ENCODE measurements at places on chromosomes 7 and 10.

DNA sequence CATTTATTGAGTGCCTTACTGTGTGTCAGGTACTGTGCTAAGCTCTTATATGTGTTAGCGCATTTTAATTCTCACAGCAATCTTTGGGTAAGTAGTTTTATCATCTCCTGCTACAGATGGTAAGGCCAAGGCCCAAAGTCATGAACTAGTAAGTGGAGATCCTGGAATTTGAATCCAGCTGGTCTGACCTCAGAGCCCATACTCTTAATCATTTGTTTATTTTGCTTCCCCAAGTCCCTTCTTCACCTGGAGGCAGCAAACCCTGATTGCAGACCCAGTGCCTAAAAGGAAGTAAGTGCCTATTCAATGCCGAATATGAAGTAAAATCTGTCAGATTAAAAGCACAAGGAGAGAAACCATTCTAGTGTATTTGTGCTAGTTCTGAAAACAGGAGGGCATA, 182.9 kb upstream of the TCF7L2 start:
- DNase-seq: no peak

GRCh38 chr7:105610165-105610930, 29.1 kb upstream of the EFCAB10 start:
- DNase-seq: no peak

DNA sequence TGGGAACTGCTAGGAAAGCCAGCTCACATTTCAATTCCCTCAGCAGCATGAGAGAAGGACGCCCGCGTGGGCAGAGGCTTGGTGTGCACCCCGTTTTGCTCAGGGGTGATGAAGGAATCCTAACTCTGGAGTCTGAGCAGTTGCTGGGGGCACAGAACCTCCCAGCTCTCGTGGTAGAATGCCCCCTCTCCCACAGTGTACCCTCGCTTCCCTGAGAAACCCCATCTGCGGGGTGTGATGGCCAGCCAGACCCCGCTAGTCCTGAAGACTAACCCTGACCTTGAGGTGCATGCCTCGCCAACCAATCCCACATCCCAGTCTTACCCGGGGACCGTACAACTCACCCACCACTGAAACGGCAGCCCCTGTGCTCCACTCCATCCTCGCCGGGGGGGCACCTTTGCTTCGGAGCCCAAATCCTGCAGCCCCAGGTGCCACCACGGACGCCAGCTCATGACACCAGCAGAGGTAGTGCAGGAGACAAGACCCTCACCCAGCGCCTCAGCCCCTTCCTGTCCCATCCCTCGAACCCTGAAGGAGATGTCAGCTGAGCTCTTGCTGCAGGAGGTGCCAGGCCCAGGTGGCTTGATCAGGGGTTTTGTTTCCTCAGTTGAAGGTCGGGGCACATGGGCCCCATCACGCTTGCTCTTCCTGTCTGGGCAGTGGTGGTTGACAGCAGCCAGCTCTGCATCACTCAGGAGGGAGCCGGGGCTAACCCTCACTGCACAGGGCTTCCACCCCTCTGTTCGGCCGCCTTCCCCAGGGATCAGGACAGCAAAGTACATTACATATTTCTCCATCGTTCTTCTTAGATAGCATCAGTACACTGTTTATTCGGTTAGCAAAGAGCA, 236.5 kb downstream of the MGMT start:
- no peak for DNase-seq

- DNase-seq: no peak
These were observed 4.9 kb downstream of the SLC35B4 start for GRCh38 chr7:134311807-134312206.

DNA sequence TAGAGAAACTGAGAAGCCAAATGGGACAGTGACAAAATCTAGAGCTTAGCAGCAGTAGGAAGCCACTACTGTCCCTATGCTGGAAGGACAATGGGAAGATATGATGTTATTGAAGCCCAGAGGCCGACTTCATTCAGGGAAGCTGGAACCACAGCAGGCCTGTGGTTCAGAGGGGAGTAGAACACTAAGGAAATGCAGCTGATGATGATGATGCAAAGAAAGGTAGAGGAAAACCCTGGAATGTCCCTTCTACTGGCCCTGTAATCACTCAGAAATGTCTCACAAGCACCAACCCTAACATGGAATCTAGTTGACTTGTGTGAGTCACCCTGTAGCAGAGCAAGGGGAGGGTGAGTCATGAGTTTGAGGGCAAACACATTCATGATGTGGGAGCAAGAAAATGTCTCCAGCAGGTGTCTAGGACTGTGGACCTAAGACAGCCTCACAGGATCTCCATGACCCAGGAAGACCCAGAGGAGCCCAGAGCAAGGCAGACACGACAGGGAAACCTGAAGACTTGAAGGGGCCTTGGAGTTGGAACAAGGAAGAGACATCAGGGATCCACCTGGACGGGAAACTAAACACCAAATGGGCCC, 37.0 kb upstream of the LRRC17 start:
- peak; percentile 100 for DNase-seq

DNA sequence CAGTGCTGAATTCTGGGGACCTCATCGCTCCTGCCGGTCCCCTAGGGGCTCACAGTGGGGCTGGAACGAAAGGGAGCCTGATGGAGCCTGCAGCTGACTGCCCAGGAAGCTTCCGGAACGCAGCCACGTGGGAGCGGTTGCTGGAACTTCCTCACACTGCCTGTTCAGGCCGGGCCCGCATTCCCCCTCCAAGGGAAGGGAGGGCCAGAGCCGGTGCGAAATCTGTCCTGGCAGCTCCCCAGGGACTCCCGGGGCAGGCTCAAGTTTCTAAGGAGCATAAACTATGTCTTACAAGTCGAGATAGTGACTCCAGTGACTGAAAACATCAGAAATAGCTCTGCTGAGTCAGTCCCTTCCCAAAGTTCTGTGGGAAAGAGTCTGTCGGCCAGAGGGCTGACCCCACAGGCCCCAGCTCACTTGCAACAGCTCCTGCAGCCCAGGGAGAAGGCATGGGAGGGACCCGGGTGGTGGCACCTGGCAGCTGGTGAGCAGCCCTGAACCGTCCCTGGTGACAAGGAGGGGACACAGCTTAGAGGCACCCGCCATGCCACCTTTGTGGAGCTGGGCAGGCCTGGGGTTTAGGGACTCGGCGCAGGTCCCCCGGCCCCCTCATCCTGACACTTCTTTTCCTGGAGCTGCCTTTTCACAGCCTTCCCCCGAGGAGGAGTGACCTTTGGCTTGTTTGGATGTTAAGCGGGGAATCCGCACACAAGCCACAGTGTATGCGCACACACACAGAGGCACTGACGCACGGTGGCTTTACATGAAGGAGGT, 47.6 kb downstream of the PDGFA start:
- DNase-seq: no peak

DNA sequence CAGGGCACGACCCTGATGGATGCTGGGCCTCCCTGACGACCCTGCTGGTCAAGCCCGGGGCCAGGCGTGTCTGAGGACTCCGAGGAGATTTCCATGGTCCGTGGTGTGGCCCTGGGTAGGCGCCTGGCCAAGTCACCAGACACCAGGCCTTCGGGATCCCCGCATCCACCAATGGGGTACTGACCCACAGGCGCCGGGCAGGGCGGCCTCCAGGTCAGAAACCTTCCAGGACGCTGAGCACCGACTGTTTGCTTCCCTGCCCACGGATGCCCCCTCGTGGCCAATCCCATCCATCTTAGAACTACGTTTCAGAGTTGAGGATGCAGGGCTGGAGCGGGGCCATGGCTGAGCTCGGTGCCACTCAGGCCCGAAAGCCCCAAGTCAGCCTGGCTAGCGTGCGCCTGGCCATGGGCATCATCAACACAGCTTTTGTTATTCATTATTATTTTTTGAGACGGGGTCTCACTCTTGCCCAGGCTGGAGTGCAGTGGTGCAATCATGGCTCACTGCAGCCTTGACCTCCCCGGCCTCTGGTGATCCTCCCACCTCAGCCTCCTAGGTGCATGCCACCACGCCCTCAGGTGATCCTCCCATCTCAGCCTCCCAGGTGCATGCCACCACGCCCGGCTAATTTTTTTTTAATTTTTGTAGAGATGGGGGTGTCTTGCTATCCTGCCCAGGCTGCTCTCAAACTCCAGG, 7.1 kb upstream of the AMZ1 start:
- peak; percentile 64 for DNase-seq

- peak; percentile 5 for DNase-seq
These were observed 276.9 kb downstream of the CSTF2T start for GRCh38 chr10:51422311-51423120.

GRCh38 chr10:128165536-128165935, 39.3 kb upstream of the MKI67 start:
- no peak for DNase-seq
